ENCODE measurements at places on chromosomes 5 and 9. TPM values are rescaled to one million over a fixed set of nuclear protein-coding genes. Genes with fewer than 3 reads are reported as not detected.

DNA sequence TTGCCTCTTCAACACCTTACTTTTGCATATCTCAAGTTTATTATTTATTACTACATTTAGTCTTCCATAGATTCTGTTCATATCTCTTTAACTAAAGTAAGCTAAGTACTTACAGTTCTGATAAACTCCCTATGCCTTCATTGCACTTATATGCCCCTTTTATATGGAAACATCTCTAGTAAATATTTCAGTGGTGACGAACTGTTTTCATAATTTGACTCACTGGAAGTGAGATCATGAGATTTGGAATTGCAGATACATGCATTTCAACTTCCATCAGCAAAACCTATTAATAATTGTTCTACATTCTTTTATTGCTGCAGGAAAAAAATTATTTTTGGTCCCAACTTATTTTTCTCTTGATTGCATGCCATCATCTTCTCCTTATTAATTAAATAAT is 263.5 kb downstream of the CD180 start:
- H3K36me3 ChIP-seq = peaks cover 25% of the 10 kb centered on the region
- H3K27ac ChIP-seq = no peak overlapping the region
- no peaks in the 10 kb centered on the region for H3K27me3 ChIP-seq
- peaks cover 18% of the 10 kb centered on the region for H3K4me1 ChIP-seq

GRCh38 chr9:99181621-99182020 is 40.1 kb downstream of the ALG2 start:
- H3K4me1 ChIP-seq = no peaks in the 10 kb centered on the region
- H3K36me3 ChIP-seq = no peaks in the 10 kb centered on the region
- no peaks in the 10 kb centered on the region for H3K27me3 ChIP-seq
- H3K27ac ChIP-seq = no peak overlapping the region

DNA sequence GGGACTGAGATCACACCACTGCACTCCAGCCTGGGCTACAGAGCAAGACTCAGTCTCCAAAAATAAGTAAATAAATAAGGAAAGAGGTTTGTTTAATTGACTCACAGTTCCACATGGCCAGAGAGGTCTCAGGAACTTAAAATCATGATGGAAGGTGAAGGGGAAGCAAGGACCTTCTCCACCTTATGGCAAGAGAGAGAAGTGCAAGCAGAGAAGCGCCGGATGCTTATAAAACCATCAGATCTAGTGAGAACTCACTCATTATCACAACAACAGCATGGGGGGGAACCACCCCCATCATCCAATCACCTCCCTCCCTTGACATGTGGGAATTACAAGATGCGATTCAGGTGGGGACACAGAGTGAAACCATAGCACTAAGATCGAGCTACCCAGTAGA is 22.8 kb upstream of the RGMB start:
- H3K36me3 ChIP-seq = no peaks in the 10 kb centered on the region
- H3K4me3 ChIP-seq = no peak overlapping the region
- H3K4me1 ChIP-seq = peaks cover 10% of the 10 kb centered on the region
- no peak overlapping the region for H3K27ac ChIP-seq
- DNase-seq = peak; percentile 21

DNA sequence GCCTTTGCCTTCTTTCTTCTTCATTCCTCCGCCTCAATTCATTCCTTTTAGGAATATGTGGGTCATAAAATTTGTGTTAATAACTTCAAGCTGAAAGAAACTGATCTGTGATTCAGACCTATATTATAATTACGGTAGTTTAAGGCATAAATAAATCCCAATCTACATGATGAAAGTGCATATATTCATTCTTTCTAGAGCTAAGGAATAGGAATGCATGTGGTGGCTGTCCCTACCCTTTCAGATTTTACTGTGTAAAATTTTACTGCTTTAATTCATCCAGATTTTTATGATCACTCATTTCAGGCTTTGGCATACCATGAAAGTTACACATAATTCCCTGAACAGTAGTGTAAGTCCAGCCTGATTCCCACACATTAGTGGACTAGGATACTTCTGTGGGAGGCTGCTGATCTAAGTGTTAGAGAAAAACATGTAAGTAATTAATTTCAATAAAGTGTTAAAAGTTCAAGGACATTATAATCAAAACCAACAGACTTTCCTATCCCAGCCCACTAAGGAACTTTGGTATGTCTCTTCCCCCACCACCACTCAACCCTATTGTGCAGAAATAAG is 83.1 kb downstream of the HINT1 start:
- H3K36me3 ChIP-seq = no peaks in the 10 kb centered on the region
- peaks cover 1% of the 10 kb centered on the region for H3K27me3 ChIP-seq
- no peak overlapping the region for H3K4me3 ChIP-seq
- no peak overlapping the region for H3K27ac ChIP-seq

The IFNK gene
- total RNA-seq = not detected

DNA sequence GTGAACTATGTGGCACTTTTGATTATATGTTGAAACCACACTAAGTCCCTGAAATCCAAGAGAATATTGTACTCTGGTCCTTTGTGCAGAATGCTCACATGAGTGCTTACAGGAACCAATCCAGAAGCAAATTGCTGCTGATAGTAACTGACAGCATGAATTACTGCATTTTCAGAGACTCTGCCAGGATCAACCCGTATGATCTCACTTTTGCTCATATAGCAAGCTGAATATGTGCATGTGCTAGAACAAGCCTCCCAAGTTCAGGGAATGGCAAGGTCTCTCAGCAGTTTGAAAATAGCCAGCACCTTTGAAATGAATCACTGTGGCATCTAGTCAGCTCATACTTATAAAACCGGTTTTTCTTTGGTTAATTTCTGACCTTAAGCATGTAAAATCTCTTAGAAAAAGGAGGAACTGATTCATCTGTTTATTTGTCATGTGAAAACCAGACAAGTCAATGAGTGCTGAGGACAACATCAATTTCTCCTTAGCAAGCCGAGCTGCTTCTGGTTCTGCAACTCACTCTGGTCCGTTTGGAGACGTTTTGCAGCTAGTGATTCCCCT is 215.7 kb upstream of the ELL2 start:
- DNase-seq = no peak
- H3K27me3 ChIP-seq = no peaks in the 10 kb centered on the region
- H3K4me1 ChIP-seq = no peaks in the 10 kb centered on the region
- H3K27ac ChIP-seq = no peak overlapping the region

- peaks cover 15% of the 10 kb centered on the region for H3K4me1 ChIP-seq
- no peak for DNase-seq
- H3K27ac ChIP-seq = no peak overlapping the region
- no peaks in the 10 kb centered on the region for H3K27me3 ChIP-seq
- no peak overlapping the region for H3K4me3 ChIP-seq
- H3K36me3 ChIP-seq = no peaks in the 10 kb centered on the region
These were observed 31.8 kb downstream of the DMRT3 start for GRCh38 chr9:1008216-1008615.

DNA sequence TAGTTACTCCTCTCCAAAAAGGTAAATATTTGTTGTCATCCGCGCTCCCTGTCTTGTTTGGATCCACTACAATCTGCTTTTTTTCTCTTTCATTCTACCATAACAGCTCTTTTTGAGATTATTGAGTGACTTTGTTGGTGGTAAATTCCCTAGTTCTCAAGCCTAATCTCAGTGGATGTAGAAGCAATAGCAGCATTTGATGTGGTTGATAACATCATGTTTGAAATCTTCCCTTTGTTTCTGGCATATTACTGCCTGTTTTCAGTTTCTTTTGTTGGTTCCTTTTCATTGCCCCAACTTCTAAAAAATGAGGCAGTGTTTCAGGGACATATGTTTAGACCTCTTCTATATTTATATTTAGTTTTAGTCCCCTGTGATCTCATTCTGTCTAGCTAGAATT is 8.9 kb downstream of the CDC42SE2 start:
- H3K4me1 ChIP-seq = no peaks in the 10 kb centered on the region
- no peak overlapping the region for H3K4me3 ChIP-seq
- H3K27me3 ChIP-seq = no peaks in the 10 kb centered on the region
- no peaks in the 10 kb centered on the region for H3K36me3 ChIP-seq
- H3K27ac ChIP-seq = no peak overlapping the region

GRCh38 chr9:131747352-131747751 is 7.5 kb upstream of the RAPGEF1 start:
- DNase-seq = no peak
- H3K4me3 ChIP-seq = no peak overlapping the region
- H3K36me3 ChIP-seq = peaks cover 3% of the 10 kb centered on the region
- peaks cover 13% of the 10 kb centered on the region for H3K4me1 ChIP-seq
- peaks cover 3% of the 10 kb centered on the region for H3K27me3 ChIP-seq
- no peak overlapping the region for H3K27ac ChIP-seq

- H3K36me3 ChIP-seq = peaks cover 39% of the 10 kb centered on the region
- no peak overlapping the region for H3K27ac ChIP-seq
- DNase-seq = no peak
- peaks cover 56% of the 10 kb centered on the region for H3K4me1 ChIP-seq
- peaks cover 17% of the 10 kb centered on the region for H3K27me3 ChIP-seq
- no peak overlapping the region for H3K4me3 ChIP-seq
These were observed 4.5 kb downstream of the DAP start for GRCh38 chr5:10756549-10756948.

DNA sequence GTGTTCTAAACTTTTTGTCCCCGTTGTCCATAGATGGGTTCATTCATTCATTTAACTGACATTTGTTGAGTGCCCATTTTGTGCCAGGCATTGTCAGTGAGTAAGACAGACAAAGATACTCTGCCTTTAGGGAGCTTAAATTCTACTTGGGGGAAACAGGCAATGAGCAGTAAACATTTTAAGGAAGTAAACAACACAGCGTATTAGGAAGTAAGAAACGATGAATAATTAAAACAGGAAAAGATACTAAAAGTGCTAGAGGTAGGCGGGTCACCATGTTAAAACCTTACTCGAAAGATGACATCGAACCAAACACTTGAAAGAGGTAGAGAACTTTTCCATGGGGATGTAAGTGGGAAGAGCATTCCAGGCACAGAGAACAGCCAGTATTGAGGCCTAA is 5.5 kb upstream of the MAML1 start:
- H3K27me3 ChIP-seq = peaks cover 3% of the 10 kb centered on the region
- DNase-seq = no peak
- H3K4me1 ChIP-seq = peaks cover 26% of the 10 kb centered on the region
- H3K4me3 ChIP-seq = no peak overlapping the region
- H3K36me3 ChIP-seq = peaks cover 29% of the 10 kb centered on the region
- no peak overlapping the region for H3K27ac ChIP-seq

Data from endothelial cell (in vitro differentiated cells).